Activated naive CD4-positive, alpha-beta T cell treated with anti-CD3 and anti-CD28 coated beads, Interleukin-2, amount 50 U/mL, for 16 hours (primary cell): ENCODE measurements at places on chromosomes 4 and X.

DNA sequence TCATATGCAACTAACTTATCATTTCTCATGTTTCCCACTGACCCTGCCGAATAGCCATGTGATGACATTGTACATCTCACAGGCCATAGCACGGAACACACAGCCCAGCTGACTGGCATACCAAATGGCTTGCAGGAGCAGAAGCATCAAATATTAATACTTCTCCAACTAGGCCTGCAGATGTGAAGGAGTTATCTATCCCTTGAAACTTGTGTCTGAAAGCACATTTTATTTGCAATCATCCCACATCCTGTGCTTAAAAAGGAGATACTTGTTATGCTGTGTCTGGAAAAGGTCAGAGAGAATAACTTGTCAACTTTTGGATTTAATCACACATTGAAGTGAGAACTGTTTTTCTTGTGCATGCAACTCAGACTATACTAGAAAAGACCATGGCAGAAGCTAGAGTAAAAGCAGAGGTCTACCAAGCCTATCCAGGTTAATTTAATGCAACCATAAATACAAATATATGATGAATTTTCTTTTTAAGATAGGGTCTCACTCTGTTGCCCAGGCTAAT is 100.4 kb downstream of the IRF2 start:
- no peak for DNase-seq

- DNase-seq: no peak
Observed at GRCh38 chr4:13548059-13548983, 4.0 kb upstream of the NKX3-2 start.

GRCh38 chr4:55635282-55635681 is 816 bp downstream of the NMU start:
- no peak for DNase-seq

DNA sequence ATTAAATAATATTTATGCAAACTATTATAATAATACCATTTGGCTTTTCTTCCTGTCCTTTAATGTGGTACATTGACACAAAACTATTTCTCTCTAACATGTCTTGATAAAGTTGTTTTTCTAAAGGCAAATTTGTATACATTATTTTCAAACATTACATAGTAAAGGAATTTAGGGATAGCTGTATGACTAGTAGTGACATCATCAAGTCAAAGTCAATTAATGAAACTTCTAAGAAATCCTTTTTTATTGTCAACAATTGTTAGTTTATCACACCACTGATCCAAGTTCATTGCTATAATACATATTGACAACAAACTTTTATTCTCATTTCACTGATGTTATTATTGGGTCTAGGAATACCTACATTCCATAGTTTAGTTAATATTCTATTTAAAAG is 68.4 kb downstream of the TBCK start:
- DNase-seq: no peak

DNA sequence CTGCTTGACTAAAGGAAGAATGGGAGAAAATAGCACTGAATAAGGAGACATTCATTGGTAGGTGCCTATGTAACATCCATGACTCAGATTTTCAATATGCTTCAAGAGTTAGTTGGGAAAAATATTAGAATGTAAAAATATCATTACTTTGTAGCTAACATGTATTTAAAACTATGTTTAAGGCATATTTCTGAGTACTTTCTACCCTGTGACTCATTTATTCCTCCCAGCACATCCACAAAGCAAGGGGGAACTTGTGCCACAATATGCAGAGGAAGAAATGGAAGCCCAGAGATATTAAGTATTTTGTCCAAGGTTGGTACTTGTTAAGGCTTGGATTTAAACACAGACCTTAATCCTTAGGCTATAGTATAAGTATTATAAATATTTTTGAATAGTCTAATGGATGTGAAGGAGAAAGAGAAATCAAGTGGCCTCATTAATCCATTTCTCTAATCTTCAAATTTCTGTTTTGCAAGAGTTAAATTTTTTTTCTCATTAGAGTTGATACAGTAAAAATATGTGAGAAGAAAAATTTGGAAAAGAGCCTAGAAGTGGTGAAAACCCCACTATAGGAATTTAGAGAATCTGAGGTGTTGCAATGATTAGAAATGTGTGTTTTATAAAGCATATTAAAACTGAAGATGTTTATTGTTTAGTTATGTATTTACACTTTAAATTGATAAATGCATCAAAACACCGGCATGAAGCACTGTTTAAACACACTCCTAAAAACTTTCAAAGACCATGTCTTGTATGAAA is 149.3 kb upstream of the GYPA start:
- DNase-seq: no peak

GRCh38 chrX:13647709-13648212 is 5.2 kb upstream of the TCEANC start:
- DNase-seq: peak; percentile 42

DNA sequence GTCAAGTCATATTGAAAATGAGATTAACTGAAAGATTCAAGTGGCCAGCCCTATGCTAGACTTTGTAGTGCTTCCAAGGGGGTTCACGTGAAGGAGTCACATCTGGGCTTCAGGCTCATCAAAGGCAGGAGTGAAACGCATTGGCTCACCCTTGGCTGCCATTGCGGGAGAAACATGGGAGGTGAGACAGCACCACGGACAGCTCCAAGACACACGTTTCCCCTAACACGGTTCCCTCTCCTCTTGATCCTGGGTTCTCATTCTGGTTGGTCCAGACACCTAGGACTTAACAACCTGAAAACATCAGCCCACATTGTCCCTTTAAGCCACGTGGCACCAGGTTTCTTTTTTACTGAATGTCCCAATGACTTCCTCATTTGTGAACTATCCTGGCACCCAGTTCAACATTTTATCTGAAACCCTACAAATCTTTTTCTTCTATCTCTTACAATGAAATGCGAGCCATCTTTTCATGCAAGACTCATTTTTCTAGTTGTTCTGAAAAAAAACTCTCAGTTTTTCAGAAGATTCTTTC is 279.0 kb upstream of the VCX3A start:
- DNase-seq: no peak

DNA sequence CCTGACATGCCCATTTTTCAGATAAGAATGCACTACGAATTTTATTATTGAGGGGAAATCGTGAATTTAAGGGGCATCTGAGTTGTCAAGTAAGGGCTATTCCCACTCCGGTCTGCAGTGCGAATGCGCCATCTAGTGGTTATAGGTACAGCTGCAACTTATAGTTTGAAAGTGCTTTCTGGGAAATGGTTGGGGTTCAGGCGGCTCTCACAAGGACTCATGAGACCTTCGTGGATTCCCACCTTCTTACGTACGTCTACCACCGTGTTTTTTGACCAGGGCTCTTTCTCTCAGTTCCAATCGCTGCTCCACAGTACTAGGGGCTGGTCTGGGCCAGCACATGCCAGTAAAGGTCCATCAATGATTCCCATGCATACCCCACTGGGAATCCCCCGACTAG is 12.3 kb downstream of the MSL3 start:
- DNase-seq: peak; percentile 29

DNA sequence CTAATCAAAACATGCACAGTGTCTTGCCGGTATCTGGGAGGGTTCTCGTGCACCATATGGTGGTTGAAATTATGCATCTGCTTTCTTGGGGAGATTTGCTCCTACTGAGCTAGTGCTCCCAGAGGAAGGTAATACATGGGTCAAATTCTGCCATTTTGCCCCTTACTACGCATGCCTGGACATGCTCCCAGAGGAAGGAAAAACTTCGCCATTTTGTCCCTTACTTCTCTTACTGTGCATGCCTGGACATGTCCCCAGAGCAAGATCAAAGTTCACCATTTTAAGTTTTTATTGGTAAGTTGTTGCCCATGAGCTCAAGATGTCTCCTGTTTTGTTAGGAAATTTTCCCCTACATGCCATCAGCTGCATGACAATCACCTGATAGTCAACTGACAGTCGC is 252.1 kb upstream of the KLHL4 start:
- DNase-seq: no peak

DNA sequence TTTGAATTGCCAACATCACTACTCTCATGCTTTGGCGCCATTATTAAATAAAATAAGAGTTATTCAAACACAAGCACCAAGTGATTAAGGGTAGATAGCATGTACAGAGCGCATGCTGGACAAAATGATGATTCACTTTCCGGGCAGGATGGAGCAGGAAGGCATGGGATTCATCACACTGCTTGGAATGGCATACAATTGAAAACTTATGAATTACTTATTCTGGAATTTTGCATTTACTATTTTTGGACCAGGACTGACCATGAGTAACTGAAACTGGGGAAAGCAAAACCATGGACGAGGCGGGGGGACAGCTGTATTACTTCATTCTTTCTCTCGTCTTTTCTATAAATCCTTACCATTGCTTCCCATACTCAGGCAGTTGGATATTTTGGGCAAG is 28.5 kb upstream of the FGF5 start:
- no peak for DNase-seq

DNA sequence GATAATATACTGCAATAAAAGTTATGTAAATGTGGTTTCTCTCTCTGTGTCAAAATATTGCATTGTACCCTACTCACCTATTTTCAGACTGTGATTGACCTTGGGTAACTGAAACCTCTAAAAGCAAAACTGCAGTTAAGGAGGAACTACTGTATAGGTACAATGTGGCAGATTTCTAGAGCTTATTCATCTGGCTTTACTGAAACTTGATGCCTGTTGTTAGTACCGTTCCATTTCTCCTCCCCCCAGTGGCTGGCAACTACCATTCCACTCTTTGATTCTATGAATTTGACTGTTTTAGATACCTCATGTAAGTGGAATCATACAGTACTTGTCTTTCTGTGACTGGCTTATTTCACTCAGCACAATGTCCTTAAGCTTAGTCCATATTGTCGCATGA is 61.9 kb downstream of the HOPX start:
- DNase-seq: no peak

GRCh38 chrX:47566841-47567240 is 5.8 kb downstream of the ARAF start:
- DNase-seq: no peak

DNA sequence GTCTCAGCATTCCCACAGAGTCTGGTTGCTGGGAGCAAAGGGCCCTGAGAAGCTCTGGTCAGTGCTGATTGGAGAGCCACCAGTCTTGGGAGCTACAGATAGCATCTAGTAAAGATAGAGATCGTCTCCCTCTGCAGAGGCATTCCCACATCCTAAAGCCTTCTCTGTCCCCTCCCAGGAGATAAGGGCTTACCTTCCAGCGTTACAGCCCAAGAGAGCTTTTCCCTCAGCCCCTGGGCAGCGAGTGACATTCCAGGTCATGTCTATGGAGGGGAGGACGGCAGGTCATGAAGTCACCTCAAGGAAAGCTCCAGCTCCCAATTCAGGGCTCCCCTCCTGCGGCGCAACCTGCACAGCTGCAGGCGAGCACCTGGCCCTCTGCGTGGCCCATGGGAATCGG is 29.9 kb downstream of the CLDN34 start:
- no peak for DNase-seq

DNA sequence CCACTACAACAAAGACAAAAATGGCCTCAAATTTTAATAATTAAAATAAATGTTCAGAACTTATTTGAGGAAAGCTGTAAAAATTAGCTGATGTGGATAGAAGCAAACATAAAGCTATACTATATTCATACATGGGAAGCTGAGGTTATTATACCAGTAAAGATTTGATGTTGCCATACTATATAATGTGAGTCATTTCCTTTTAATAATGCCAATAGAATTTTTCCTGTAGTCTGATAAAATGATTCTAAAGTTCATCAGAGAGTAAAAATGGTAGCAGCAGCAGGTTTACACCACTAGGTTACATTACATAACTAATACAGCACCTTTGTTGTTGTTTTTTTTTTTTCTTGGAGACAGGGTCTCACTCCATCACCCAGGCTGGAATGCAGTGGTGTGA is 45.5 kb upstream of the CYP2U1 start:
- DNase-seq: no peak

DNA sequence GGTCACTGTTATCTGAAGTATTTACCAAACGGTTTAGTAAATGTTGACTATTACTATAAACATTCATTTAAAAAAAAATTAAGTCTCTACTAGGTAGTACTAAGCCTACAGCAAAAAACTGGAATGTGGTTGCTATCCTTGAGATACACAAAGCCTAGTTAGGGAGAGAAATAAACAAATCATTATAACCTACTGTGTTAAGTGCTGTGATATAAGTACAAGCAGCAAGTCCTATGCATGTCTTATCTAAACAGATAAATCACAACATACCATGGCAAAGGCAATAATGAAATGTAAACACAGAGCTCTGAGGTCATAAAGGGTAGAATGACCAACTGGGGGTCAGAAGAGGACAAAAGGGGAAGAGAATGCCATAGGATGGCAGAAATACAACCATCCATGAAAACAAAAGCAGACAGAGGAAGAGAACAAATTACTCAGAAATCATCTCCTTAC is 92.2 kb downstream of the RNF150 start:
- no peak for DNase-seq

DNA sequence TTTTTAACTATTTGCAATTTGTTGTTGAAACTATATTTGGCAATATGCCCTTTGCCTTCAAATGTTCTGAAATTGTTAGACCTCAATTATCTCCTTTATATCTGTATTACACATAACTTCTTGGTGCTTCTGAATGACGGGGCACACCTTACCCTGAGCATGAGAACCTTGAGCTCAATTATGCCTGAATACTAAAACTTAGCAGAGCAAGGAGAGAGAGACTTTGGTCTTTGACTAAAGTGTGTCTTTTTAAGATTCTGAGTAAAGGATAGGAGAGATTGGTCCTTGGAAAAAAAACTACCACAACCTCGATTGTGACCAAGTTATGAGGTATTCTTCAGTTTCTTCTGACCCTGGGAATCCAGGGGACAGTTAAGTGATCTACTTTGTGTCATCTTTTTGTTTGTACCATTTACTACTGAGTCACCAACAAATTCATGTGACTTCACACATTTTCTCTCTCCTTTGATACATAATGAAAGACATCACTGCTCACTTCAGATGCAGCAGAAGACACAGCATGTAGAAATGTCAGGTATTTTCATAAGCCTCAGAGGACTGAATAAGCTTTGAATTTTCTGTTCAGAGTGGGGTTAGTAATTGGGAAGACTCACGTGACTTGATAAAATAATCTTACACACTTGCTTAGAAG is 51.4 kb downstream of the PTTG2 start:
- no peak for DNase-seq

DNA sequence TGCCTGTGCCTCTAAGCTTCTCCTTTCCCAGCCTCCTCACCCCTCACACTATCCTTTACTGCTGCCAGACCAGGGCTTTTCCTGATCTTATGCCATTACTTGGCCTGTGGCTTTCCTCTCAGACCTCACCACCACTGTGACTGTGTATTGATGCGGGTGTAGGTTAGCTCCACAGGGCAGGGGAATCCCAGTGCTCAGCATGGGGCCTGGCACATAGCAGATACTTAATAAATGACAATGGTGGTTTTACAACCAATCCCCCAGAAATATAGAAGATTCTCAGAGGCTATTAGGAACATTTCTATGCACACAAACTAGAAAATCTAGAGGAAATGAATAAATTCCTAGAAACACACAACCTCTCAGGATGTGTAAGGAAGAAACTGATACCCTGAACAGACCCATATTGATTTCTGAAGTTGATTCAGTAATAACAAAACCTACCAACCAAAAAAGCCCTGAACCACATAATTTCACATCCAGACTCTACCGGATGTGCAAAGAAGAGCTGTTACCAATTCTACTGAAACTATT is 129.6 kb upstream of the QRFPR start:
- no peak for DNase-seq

GRCh38 chr4:16337936-16338335 is 111.7 kb upstream of the TAPT1 start:
- no peak for DNase-seq

GRCh38 chrX:134324359-134324758 is 87.4 kb downstream of the CCDC160 start:
- DNase-seq: no peak

- no peak for DNase-seq
Observed at GRCh38 chr4:110287130-110287529, 88.7 kb upstream of the ELOVL6 start.
